ENCODE measurements at places on chromosomes 11 and 22. TPM values are rescaled to one million over a fixed set of nuclear protein-coding genes. Genes with fewer than 3 reads are reported as not detected.

The PKNOX2 gene
- not detected for total RNA-seq

The CCDC116 gene
- total RNA-seq = 0.33 TPM

DNA sequence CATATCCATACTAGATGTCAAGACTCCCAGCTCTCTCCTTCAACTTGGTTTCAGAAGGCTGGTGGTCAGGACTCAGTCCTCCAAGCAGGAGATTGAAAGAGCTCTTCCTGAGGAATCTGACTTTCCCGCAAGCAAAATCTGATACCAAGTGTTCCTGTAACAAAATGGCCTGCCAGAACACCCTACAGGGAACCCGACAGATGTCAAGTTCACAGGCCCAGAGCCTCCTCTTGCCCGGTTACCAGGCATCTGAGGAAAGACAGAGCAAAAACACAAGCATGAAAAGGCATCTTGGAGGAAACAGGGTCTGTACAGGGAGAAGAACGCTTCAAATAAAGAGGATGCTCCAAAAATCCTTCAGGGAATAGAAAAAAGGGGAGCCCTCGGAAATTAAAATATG lies 8.7 kb upstream of the KCNJ5 start:
- H3K36me3 ChIP-seq = no peaks in the 10 kb centered on the region
- no peak overlapping the region for H3K4me3 ChIP-seq
- no peaks in the 10 kb centered on the region for H3K27me3 ChIP-seq
- no peak for DNase-seq
- no peaks in the 10 kb centered on the region for H3K4me1 ChIP-seq
- H3K27ac ChIP-seq = no peak overlapping the region

DNA sequence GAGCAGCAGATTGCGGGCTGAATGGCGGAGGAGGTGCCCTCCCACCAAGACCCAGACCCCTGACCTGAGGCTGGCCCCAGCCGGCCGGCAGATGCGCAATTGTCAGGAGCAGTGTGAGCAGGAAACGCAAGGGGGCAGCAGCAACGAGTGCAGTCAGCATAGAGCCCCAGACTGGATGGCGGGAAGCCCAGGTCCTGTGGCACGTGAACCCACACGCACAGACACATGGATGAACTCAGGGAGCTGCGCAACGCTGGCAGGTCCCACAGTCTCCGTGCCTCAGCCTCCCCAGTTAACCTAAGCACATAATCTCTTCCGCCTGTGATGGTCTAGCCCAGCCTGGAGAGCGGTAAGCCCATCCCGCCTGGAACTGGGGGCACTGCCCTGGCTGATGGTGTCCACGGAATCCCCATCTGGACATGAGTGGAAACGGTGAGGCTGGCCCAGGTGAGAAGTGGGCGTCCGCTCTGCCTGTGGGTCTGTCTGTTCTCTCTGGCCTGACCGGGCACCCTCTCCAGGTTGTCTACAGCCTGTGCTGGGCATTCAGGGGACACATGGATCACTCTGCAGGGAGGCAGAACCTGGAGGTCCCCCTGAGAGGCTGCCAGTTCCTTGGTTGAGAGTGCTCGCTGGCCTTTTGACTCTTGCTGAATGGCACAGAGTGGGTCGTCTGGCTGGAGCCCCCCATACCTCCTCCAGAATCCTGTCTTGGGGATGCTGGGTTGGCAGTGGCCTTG lies 626 bp upstream of the TBX10 start:
- peak; percentile 55 for DNase-seq
- no peak overlapping the region for H3K27ac ChIP-seq
- no peaks in the 10 kb centered on the region for H3K27me3 ChIP-seq
- peaks cover 17% of the 10 kb centered on the region for H3K4me1 ChIP-seq

DNA sequence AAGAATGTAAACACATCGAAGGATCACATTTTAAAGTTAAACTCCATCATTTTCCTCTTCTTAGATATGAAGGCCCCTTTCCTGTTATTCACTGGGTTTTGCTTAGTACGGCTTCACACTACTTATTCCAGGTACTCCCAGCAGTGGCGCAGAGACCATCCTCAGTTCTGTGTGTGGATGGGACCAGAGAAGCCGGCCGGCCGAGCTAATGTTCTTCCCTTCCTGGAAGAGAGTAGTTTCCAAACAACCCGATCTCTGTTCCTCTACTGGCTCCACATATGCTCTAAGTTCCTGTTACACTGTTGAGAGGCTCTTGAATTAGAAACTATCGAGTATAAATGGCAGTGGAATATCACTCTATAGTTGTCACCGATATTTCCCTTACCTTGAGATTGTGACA lies 684 bp upstream of the NFRKB start:
- no peak for DNase-seq
- H3K27me3 ChIP-seq = no peaks in the 10 kb centered on the region
- H3K4me1 ChIP-seq = peaks cover 34% of the 10 kb centered on the region
- H3K36me3 ChIP-seq = peaks cover 26% of the 10 kb centered on the region
